Activated naive CD4-positive, alpha-beta T cell treated with Interleukin-2 at 50 U/mL for 16 hours (primary cell): ENCODE measurements at places on chromosomes 7 and 10.

DNA sequence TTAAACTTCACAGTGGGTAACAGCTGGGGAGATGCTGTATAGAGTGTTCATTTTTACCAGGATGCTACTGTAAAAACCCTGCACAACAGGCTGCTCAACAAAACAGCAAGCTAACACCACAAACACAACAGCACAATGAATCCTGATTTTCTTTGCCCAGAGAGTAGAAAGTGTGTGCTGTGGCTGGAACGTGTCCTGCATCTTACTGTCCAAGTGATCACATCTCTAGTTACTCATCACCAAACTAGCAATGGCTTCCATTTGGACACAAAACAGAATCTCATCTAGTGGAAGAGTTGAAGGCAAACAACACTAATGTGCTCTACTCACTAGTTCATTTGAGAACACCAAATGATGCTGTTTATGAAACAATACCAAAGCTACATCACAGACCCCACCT is 121.2 kb downstream of the SLC25A13 start:
- DNase-seq = no peak

- no peak for DNase-seq
Observed at GRCh38 chr10:102608487-102608886, 35.8 kb upstream of the TRIM8 start.

GRCh38 chr7:106220307-106220706 is 64.5 kb downstream of the NAMPT start:
- no peak for DNase-seq

GRCh38 chr10:30915146-30915545 is 116.5 kb downstream of the ZNF438 start:
- no peak for DNase-seq

DNA sequence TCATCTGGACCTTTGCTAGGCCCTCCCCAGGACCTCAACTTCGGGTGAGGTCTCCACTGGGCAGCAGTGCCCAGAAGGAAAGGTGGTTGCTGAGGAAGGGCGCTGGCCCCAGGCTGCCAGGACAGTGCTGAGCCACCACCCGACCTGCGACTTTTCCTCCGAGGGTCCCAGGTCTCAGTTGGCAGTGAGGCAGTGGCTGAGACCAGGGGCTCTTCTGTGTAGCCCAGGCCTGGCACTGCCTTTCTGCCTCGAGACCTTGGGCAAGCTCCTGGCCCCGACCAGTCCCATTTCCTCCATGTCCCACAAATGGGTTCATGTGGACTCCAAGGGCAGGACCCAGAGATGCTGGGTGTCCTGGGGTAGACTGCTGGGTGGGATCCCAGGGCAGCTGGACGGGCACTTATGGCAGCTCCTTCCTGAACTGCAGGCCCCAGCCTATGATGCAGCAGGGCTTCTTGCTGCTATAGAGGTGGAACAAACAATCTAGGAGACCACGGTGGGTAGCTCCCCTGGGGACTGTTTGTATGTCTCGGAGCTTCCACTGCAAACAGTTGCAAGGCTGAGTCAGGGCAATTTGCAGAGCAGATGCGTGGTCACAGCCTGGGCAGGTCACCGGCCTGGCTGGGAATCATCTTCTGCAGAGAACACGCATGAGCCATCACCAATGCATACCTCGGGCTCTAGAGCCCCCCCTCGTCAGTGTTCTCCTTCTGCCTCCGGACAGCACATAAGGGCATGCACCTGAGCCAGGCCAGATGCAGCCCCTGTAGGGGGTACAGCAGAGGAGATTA is 17.9 kb upstream of the LRRC18 start:
- DNase-seq = no peak
